ENCODE measurements at places on chromosomes 1 and 21. TPM values are rescaled to one million over a fixed set of nuclear protein-coding genes. Genes with fewer than 3 reads are reported as not detected.

DNA sequence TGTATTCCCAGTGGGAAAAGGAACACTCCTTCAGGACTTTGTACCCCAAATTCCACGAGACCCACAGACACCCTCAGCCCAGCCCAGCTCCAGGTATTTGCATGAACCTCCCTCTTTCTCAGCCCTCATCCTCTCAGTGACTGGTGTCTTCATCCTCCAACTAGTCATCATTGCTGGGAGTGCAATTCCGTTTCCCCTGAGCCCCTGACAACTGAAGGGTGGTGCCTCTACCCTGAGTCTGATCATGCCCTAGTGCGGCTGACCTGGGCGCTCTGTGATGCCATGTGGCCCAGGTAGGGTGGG is 3.8 kb upstream of the ZNF692 start:
- DNase-seq: no peak

The S100B gene
- total RNA-seq: not detected

The GBP7 gene
- total RNA-seq: not detected

The CA6 gene
- total RNA-seq: not detected

The S100A10 gene
- 245 TPM for total RNA-seq

- DNase-seq: no peak
Measured at GRCh38 chr1:172758259-172758658, 99.4 kb downstream of the FASLG start.

DNA sequence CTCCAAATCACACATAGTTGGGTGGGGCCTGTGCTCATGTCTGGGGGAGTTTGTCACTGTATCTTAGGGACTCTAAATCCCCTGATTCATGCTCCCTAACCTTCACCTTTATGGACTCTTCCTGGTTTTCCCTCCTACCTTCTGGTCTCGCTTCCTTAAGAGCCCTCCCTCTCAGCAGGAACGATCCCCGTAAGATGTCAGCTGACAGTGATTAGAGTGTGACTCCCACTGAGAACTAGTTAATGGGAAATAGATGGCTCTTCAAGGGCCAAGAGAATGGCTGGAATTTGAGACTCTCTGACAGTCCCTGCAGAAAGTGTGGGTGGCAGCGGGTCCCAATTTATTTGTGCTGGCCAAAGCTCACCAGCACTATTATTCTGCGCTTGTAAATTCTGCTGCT is 22.0 kb downstream of the LYPD8 start:
- DNase-seq: no peak

DNA sequence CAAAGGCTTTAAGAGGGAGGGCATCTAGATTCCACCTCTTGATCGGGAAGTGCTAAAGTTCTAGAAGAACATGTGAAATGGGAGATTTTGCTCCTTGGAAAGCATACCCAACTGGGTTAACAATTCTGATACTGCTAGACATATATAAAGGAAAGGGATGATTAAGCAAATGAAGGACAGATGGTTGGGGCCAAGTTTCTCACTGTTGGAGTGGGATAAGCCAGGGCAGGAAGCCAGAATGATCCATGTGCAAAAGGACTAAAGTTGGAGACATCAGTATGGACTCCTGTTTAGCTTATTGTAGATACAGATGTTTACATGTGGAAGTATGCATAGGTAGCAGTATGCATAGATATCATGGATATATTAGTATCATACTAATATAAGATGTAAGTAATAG is 16.8 kb downstream of the PLA2G5 start:
- DNase-seq: no peak

GRCh38 chr1:85571828-85572227 is 8.7 kb upstream of the CCN1 start:
- DNase-seq: no peak

- DNase-seq: no peak
Measured at GRCh38 chr1:160204526-160205241, 500 bp upstream of the PEA15 start.

DNA sequence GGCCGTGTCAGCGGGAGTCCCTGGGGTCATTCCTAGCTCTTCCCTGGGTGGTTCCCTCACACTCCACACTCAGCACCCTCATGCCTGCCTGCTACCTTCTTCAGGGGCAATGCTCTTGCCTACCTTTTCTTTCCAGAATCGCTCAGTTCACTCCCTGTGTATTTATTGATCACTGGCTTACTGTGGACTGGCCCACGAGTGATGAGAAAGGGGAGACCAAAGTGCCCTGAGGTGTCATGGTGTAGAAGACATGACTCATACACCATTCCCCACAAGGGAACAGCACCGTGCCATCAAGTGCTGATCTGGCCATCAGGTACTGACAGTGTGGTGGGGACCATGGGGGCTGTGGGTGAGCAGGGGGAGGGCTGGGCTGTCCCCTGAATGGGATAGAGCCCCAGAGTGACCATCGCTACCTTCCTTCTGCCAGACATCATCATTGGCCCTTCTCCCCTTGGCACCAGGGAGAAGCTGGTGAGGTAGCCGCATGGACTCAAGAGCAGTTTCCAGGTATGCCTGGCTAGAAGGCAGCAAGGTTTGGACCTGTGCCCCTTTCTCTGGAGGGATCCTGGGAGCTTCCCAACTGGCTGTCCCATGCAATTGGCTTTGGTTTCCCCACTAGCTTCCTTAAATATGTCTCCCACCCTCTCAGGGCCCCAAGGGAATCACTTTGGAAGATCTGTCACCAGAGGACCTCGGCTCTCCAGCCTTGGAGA is 17.2 kb upstream of the LRRN2 start:
- no peak for DNase-seq

GRCh38 chr1:200363264-200363933 is 46.4 kb downstream of the ZNF281 start:
- no peak for DNase-seq

DNA sequence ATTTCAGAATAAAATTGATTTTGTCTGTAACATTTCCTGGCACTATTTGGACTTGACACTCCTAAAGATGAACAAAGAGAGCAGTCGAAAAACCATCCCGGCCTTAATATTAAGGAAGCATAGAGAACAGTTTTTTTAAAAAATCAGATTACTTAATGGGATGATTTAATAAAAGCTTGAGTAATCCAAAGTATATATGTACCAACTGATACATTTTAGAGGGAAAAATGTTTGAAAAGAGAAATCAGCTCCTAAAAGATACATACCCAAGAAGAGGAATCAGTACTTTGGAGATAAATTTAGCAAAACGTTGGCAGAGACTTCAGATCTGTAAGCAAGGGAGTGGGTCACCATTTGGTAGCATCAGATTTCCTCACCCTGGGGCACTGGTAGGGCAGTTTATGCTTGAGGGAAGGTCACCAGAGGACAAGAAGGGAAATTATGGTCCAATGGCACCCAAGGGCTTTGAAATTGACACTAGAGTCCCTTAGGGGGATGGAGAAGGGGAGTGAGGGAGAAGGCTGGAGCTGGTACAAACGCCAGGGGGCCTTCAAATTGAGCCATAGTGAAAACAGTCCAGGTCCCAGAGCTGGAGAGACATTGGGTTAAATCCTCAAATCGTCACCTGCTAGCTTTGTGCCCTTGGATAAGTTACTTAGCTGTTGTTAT is 5.9 kb downstream of the SLAMF7 start:
- DNase-seq: no peak

The E2F2 gene
- 5.4 TPM for total RNA-seq

The HMCN1 gene
- total RNA-seq: 0.93 TPM

GRCh38 chr1:73637264-73637663 is 560.7 kb downstream of the LRRIQ3 start:
- no peak for DNase-seq

The ADGRB2 gene
- total RNA-seq: 15.8 TPM

- DNase-seq: no peak
Measured at GRCh38 chr1:9808459-9808858, 15.3 kb downstream of the CLSTN1 start.

The ERRFI1 gene
- total RNA-seq: 11.8 TPM

The MTARC1 gene
- total RNA-seq: 22.0 TPM

The BNIPL gene
- 1.4 TPM for total RNA-seq

DNA sequence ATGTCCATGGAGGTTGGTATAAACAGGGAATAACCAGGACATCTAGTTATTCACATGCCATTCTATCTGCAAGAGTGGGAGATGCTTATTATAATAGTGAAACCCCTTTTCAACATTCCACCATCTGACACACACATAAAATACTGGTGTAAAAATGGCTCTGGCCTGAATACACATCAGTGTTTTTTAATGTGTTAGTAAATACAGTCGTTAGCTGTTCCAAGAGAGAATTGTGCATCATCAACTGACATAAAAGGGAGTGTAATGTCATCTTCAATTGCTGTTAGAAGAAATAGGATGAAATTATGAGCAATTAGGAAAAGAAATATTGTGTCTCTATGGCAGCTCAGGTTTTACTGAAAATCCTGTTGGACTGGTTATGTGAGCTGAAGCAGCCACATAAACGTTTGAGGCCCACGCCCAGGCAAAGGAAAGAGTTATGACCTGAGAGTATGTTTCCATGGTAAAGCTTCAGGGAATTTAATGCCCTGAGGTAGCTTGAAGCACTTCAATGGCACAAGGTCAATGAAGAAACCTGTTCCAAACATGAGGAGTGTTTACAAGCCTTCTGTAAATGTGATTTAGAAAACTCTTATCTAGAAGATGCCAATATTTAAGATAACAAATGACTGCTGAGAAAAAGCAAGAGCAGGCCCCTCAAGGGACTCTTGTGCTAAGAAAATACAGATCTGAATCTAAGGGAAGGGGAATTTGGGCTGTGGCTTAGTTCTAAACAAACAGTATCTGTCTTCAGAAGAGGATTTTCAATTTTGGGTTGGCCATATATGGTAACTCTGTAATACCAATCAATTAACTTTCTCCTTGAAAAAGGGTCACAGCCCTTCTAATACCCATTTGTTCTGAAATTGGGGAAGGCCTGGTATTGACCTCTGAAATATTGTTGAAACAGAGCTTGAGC is 384.3 kb downstream of the SEC16B start:
- DNase-seq: no peak

- no peak for DNase-seq
Measured at GRCh38 chr1:180909462-180909976, 3.2 kb upstream of the KIAA1614 start.

The OR6N2 gene
- total RNA-seq: not detected

GRCh38 chr1:39115271-39116110 is 89.0 kb upstream of the MACF1 start:
- DNase-seq: no peak

The MATN1 gene
- 0.22 TPM for total RNA-seq

- no peak for DNase-seq
Measured at GRCh38 chr1:169368406-169368769, 393 bp downstream of the BLZF1 start.

All from glutamatergic neuron (in vitro differentiated cells).